ENCODE measurements at places on chromosomes 12 and 14.

DNA sequence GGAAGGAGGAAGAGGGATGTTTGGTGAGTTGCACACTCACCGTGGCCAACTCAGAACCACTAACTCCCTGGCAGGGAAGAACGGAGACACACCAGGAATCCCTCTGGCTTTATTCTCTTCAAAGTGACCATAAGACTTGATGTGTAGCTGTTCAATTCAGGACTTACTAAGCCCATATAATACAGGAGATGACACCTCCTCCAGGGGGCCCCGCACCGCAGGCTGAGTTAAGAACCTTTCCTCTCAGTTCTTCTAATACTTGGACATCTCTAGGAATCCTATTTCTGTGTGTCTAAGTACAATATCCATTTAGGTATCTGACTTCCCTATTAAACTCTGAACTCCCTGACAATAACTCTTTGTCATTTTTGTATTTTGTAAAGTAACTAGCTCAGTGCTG is 49.5 kb downstream of the DCAF4 start:
- no peak for DNase-seq

GRCh38 chr14:50340045-50340444 is 27.9 kb downstream of the DMAC2L start:
- no peak for DNase-seq

DNA sequence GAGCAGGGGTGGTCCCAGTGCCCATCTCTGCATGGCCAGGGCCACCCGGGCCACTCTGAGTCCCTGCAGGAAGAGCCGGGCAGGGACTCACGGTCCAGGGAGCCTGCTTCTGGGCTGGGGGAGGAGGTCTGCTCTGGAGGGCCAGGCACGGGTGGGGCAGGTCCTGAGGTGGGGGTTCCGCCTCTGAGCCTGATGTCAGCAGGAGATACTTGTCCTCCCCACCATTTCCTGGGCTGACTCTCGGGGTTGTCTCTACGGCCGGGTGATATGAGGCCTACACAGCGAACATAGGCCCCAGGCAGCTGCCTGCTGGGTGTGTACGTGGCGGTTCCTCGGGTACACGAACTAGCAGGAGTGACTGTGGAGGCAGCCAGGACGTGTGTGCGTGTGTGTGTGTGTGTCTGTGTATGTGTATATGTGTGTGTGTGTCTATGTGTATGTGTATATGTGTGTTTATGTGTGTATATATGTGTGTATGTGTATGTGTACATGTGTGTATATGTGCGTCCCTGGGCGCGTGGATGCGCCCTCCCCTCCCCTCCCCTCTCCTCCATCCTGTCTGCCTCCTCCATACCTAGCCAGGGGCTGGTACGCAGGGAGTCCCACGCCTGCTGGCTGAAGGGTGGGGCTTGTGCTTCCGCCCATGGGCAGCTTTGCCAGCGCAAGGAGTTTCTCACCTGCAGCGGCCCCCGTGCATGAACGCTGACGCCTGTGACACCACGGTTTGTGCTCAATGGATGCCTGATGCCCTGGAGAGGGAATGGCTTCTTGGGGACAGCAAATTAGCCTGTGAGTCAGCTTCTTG is 30.4 kb upstream of the TRAF3 start:
- no peak for DNase-seq

DNA sequence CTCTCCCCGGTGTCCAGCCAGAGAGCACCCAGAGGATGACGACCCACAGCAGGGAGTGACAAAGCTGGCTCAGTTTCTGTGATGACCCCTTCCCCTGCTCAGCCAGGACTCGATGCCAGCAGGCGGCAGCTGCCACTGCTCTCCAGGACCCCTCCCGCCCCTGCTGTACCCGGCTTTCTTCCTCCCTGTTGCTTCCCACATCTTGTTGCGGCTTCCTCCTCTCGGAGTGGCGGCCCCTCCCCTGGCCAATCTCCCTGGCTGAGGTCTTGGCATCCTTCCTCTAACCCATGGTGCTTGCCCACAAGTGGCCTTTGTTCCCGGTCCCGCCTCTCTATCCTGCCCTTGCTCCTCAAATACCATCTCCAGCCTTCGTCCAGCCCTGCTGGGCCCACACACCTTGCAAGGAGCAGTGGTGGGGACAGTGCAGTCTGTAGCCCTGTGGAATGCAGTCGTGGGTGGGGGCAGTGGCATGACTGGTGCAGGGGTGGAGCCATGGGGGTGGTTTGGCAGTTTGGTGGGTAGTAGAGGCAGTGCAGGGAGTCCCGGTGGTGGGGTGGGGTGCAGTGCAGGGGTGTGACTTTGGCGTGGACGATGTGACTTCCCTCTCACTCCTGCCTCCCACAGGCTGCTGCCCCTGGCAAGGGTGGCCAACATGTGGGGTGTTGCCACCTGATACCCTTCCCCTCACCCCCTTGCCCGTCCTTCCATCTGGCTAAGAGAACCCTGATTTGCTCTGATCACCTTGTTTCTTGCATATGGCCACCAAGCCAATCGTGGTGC is 16.3 kb upstream of the BEGAIN start:
- no peak for DNase-seq

- no peak for DNase-seq
Measured at GRCh38 chr14:94330857-94331256, 7.7 kb upstream of the SERPINA6 start.

- no peak for DNase-seq
Measured at GRCh38 chr12:71685312-71685906, 473 bp upstream of the TMEM19 start.

GRCh38 chr14:22650046-22650739 is 6.0 kb upstream of the OR6J1 start:
- DNase-seq: no peak

- DNase-seq: no peak
Measured at GRCh38 chr12:101891462-101891971, 14.1 kb downstream of the DRAM1 start.

DNA sequence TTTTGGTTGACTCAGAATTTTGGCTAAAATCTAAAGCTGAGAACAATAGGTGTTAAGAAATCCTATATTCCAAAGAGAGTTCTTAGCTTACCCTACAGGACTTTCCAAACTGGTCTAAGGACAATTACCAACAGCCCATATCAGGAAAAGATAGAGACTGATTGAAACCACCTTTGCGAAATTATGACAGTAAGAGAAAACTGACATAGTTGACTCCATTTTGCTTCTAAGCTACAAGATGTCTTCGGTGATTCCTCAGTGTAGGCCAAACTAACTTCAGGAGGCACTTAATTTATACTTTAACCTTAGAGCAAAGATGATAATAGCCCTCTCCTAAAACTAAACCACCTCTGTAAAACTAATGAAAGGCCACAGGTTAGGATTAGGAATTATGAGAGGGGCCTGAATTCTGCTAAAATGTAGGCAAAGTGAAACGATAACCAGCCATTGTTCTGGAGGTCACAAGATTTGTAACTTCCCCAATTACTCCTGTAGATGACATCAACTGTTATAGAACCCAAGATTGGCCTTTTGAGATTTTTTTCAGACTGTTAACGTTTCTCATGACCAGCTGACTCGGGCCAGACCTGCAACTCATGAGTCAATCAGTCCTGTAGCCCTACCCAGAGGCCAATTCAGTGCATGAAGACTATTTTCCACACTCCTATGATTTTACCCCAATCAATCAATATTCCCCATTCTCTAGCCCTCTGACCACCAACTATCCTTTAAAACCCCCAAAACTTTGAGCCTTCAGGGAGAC is 43.0 kb downstream of the KLRG1 start:
- no peak for DNase-seq

DNA sequence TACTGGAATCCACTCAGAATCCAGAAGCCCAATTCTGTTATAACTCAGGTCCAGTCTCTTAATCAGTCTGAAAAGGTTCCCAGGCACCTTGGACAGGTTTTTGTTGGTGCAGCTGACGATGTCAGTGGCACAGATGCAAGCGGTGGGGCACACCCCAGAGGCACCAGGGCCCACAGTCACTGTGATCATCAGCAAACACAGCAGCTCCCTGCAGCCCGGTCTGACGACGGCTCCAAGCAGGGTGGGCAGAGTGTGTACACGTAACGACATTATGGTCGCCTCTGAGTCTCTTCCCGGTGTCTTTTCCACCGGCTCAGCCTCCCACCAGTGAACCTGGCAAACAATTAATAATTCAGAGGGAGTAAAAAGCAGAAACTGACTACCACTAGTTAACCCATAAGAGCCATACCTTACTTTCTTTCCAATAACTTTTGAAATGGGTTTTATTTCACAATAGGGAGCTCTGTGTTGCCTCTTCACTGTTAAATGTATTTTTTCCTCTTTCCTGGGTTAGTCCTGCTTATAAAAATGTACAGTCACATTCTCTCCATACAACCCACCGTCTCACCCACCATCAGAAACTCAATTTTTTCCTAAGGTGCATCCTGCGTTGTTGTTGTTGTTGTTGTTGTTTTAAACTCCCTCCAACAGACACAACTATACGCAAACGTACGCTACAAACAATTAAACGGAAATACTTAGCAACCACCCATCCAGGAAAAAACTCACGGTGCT is 521 bp upstream of the PCED1B start:
- DNase-seq: no peak

DNA sequence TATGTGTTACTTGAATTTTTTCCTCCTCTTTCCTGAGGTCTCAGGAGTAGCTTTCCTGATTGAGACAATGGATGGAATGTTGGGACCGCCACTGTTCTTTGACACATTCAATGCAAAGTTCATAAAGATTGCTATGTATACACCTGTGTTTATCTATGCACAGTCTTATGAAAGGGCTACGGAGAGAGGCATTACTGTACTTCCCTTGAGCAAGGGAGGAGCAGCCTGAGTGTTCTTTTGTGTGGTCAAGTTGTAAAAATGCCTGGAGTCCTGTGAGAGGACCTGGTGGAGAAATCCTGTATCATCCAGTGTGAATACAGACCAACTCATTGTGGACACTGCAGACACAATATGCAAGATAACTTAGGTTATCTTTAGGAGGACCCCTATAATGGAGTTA is 1.2 kb downstream of the SRGAP1 start:
- DNase-seq: no peak

- no peak for DNase-seq
Measured at GRCh38 chr12:30880061-30880460, 46.5 kb upstream of the TSPAN11 start.

- DNase-seq: no peak
Measured at GRCh38 chr12:39605501-39605900, 14.1 kb downstream of the ABCD2 start.
